Ovary (tissue), 10 donors: ENCODE measurements at places on chromosomes 6 and 20. TPM values are rescaled to one million over a fixed set of nuclear protein-coding genes. Genes with fewer than 3 reads are reported as not detected.
A peak's percentile ranks its signal among the peaks of the same experiment; 100 is the strongest.

TBP gene
- total RNA-seq = 15.8 TPM

PROKR2 gene
- total RNA-seq = not detected

VGLL2 gene
- 0.25 TPM for total RNA-seq

NEURL2 gene
- 18.4 TPM for total RNA-seq

RIPPLY2 gene
- not detected for total RNA-seq

FNDC1 gene
- 2.1 TPM for total RNA-seq

SPDEF gene
- total RNA-seq = not detected

GRCh38 chr6:22825210-22825609 is 255.8 kb downstream of the HDGFL1 start:
- DNase-seq = no peak

DNA sequence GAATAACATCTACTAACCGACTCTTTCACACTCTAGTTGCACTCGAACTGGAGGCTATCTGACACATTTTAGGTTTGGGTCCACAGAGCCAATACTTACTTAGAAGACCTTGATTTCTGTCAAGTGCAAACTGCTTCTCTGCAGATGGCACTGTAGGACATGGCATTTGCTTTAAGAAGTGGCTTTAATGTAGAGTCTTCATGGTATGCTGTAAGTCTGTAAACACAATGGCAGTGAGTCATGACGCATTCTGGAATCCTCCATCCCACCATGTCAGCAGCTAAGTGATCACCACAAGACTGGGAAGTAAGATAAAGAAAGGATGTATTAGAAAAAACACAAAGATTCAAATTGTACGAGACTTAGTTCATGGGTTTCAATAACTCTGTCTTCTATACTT is 377.0 kb upstream of the NOX3 start:
- DNase-seq = no peak

DNA sequence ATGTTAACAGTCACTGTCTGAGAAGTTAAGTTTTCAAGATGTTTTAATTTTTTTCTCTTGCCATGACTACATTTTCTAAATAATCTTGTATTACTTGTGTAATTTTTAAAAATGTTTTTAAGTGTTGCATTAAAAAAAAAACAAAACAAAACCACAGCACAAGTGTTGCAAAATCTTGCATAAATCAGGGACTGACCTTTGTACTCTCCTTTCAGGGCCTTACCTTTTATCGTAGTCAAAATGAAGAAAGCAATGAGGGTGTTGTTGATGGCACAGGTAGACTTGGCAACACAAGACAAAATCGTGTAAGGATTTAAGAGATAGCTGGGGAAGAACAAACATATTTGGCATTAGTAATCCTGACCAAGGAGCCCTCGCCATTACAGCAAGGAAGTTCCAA is 42.5 kb downstream of the PIGU start:
- DNase-seq = no peak

GRCh38 chr6:105981002-105981887 is 104.9 kb upstream of the PRDM1 start:
- peak; percentile 24 for DNase-seq

DNA sequence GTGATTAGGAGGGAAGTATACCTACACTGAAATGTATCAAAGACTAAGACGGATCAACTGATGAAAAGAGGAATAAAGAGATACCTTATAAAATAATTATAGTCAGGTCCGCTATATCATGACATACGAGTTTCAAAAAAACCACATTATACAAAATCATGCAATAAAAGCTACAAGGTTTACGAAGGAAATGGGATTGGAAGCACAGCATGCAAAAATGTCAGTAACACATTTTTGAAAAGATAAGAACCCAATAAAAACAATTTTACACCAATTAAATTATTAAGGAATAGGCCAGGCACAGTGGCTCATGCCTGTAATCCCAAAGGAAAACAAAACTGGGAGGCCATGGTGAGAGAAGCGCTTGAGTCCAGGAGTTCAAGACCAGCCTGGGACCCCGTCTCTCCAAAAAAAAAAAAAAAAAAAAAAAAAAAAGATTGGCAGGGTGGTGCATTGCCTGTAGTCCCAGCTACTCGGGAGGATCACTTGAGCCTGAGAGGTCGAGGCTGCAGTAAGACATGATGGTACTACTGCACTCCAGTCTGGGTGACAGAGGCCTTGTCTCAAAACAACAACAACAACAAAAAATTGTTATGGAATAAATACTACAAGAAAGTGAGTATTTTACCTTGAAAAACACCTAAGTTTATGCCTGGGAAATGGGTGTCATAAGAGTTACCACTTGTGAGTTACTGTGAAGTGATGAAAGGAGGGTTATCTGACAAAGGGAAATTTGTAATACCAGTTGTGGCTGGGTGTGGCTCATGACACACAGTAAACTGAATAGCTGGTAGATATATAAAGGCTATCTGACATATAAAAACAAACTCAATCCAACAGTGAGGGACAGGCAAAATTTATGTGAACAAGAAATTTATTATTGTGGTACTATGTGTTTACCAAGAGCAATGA is 45.2 kb downstream of the RANBP9 start:
- DNase-seq = no peak

- DNase-seq = no peak
These were observed 182.5 kb upstream of the LAMP5 start for GRCh38 chr20:9331707-9332435.

- no peak for DNase-seq
These were observed 611 bp downstream of the CNPY3 start for GRCh38 chr6:42929821-42930360.

DNA sequence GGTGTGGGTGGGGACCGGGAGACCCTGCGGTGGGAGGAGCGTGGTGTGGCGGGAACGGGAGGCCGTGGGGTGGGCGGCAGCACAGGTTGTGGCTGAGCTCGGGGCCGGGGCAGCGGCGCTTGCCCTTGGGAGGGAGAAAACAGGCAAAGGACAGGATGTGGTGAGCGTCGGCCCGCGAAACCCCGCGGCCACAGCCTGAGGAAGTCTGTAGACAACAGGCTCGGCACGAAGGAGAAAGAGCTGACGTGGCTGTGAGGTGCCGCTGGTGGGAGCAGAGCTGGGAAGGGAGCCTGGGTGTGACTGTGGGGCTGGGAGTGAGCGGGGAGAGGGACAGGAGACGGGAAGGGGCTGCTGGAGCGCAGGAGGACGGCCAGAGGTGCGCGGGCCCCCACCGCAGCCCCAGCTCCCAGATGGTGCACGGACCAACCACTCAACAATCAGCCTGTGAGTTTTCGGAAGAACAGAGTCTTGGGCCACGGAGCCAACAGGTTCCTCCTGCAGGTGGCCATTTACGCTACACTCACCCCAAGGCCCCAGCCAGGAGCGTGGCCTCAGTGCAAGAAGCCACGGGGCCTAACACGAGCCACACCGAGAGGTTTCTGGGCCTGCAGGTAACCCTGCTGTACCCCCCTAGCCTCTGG is 202.8 kb downstream of the DLL1 start:
- DNase-seq = peak; percentile 14

DNA sequence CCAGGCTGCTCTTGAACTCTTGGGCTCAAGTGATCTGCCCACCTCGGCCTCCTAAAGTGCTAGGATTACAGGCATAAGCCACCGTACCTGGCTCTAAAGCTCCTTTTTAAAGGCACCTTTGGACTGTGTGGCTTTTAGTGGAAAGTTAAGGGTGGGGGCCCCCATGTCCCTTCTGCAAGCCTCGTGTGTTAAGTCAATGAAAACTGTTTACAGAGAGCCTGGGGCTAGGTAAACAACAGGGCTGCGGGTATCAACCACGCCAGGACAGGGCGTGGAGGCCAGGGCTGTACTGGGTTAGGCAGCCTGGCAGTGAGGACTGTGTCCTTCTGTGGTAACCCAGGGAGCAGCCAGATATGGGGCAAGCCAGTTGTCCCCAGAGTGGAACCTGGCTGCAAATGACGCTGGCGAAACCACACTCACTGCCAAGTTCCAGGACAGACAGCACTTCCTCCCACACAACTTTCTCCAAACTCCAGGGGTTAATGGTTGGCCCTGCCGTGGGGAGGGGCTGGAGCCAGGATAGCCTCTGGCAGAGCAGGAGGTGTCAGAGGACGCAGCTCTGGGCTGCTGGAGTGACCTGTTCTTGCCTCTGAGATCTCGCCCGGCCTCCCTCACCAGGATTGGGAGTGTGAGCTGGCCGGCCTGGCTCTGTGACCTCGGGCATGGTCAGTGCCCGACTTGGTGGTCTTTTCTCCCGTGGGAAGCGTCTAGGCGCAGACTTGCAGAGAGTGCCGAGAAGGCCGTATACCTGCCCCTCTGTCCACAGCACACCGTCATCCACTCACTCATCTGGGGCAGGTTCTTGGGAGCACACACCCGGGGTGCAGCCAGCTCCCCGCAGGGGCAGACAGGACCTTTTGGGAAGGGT is 3.2 kb downstream of the SLC17A9 start:
- no peak for DNase-seq

DNA sequence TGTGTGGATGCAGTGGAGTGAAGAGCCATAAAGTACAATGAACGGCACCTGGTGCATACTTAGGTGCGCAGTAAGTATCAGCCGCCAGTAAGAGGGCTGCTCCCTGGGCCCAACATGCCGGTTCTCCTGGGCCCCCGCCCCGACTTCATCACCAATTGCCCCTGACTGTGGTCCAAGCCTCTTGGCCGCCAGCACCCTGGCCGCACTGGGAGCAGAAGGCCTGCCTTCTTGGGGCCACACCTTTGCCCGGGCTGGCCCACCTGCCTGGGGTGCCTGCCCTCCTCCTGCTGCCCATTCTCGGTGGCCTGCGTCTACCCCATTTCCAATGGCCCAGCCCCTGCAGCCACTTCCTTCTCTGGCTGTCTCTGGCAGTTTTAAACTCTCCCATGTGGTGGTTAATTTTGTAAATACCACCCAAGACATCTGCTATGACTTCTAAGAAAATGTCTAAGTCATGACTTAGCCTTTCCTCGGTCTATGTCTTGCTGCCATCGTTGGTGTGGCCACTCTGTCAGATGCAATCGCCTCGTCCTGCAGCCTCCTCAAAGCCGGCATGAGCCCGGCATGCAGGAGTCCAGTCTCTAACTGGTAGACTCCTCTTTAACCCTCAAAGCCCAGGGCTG is 36.8 kb downstream of the PMEPA1 start:
- DNase-seq = no peak

- no peak for DNase-seq
These were observed 302.9 kb upstream of the SYNCRIP start for GRCh38 chr6:85945459-85946185.

DNA sequence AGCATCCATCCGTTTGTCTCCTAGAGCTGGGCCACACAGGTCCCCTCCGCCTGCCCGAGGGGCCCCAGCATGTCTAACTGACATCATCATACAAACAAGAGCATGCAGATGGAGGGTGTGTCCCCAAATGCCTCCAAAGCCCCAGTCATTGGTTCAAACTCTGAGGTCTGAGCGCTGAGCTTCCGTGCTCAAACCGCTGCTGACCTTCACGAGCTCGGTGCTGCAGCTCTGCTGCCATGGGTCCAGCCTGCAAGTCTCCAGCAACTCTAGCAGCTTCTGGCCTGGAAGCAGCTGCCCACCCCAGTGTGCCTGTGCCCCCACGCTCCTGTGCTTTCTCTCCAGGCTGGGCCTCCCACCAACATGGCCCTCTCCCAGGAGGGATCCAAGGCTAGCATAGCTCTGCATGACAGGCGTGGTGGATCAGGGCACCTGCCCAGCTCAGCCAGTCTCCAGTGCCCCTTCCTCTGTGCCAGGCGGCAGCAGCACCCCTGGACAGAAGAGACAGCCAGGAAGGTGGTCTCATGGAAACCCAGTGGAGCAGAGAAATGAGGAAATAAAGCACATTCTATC is 131.6 kb upstream of the PMEPA1 start:
- DNase-seq = no peak

DNA sequence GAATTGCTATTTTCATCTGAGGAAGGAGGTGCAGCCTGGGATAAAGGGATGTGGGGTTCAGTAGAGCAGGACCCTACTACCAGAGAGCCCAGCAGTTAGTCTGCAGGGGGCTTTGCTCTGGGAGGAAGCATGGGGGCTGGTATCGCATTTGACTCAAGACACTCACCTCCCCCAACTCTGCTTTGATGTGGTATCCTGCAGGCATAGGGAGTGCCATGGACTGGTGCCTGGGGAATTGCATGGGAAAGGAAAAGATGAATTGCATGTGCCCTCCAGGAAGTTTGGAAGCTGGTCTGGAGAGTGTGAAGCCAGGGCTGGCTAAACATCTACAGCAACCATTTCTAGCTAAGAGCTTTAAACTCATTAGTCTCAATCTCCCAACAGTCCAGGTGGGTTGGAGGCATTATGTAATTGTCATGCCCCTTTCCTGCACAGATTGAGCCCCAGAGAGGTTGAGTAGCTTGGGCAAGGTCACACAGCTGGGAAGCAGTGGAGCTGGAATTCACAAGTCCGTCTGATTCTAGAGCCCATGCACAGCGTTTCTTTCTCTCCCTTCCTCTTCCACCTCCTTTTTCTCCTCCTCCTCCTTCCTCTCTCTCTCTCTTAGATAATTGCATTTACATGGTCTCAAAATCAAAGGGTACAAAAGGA is 26.2 kb upstream of the PNPLA1 start:
- no peak for DNase-seq

- no peak for DNase-seq
These were observed 55.8 kb upstream of the HIVEP2 start for GRCh38 chr6:143000811-143001210.

- DNase-seq = no peak
These were observed 485 bp downstream of the ADISSP start for GRCh38 chr20:3767110-3767426.

DNA sequence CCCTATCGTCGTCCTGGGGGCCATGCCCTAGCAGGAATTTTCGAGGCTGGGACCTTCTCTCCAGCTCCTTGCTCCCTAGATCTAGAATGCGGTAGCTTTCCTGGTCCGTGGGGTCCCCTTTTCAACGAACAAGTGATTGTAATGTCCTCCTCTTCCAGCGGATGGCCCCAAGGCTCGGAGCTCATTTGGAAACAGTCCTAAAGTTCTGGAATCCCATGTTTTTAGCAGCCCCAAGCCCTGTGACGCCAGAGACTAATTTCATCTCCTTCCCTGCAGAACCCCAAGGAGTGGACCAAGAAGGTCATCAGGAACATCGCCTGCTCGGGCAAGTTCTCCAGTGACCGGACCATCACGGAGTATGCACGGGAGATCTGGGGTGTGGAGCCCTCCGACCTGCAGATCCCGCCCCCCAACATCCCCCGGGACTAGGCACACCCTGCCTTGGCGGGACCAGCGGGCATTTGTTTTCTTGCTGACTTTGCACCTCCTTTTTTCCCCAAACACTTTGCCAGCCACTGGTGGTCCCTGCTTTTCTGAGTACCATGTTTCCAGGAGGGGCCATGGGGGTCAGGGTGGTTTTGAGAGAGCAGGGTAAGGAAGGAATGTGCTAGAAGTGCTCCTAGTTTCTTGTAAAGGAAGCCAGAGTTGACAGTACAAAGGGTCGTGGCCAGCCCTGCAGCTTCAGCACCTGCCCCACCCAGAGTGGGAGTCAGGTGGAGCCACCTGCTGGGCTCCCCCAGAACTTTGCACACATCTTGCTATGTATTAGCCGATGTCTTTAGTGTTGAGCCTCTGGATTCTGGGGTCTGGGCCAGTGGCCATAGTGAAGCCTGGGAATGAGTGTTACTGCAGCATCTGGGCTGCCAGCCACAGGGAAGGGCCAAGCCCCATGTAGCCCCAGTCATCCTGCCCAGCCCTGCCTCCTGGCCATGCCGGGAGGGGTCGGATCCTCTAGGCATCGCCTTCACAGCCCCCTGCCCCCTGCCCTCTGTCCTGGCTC is 48.5 kb downstream of the PYGB start:
- DNase-seq = no peak
